ENCODE measurements at places on chromosomes 13 and 19. TPM values are rescaled to one million over a fixed set of nuclear protein-coding genes. Genes with fewer than 3 reads are reported as not detected.
A peak's percentile ranks its signal among the peaks of the same experiment; 100 is the strongest.

- no peak for DNase-seq
Measured at GRCh38 chr13:80022146-80022545, 318.8 kb downstream of the SPRY2 start.

GRCh38 chr13:96025283-96025682 is 27.9 kb downstream of the UGGT2 start:
- no peak for DNase-seq

DNA sequence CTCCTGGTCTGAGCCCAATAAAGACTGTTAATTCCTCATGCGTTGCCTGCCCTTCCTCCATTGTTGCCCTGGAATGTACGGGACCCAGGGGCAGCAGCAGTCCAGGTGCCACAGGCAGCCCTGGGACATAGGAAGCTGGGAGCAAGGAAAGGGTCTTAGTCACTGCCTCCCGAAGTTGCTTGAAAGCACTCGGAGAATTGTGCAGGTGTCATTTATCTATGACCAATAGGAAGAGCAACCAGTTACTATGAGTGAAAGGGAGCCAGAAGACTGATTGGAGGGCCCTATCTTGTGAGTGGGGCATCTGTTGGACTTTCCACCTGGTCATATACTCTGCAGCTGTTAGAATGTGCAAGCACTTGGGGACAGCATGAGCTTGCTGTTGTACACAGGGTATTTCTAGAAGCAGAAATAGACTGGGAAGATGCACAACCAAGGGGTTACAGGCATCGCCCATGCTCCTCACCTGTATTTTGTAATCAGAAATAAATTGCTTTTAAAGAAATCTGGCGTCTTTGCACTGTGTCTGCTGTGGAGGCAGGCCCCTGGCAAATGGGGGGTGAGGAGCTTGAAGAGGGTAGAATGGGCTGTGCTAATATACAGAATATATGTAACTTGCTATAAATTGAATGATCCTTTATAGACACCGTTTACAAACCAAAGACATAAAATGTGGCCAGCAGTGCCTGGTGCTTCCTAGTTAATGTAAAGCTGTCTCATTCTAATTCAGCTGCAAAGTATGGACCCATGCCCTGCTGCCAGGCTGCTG is 4.2 kb upstream of the RPS11 start:
- no peak for DNase-seq

- no peak for DNase-seq
Measured at GRCh38 chr13:41701676-41702075, 244.3 kb downstream of the RGCC start.

DNA sequence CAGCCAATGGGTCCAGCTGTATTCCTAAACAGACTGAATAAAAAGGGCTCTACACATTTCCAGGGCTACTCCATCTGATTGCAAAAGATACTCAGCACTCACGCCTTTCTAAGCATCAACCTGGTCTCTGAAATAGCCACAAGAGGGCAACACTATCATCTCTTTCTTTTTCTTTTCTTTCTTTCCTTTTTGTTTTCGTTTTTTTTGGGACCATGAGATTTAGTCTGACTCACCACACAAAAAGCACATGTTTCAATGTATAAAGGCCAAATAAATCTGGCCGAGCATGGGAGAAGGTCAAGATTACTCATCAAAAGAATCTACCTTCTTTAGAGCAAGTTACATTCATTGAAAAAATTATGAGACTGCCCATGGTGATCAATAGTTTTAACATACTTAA is 805.6 kb upstream of the ARGLU1 start:
- DNase-seq: peak; percentile 22

DNA sequence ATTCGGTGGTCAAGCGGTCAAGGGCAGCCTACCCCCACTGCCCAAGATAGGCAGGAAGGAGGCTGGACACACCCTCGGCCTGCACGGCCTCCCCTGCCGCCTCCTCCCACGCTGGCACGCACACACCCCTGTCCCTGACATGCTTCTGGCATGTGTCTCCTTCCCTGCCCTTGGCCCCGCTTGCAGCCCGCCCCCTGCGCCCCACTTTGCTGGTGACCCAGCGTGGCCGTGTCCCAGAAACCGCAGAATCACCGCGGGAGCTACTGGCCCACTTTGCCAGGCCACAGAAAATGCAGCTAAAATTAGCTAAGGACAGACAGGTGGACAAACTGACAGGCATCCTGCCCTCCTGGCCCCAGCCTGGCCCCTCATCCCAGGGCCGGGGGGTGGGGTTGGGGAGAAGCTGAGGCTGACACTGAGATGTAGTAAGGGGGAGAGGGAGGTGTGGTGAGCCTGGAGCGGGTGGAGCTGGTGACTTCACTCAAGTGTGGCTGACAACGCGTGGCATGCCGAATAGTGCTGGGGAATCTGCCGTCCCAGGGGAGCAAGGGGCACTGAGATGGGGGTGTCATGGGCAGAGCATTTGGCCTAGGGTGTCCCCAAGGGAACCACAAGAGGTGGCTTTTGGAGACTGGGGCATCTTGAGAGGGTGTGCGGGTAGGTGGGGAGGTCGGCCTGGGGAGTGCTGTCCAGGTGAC is 2.4 kb downstream of the SHANK1 start:
- DNase-seq: no peak

GRCh38 chr19:2288338-2288817 is 6.4 kb upstream of the PEAK3 start:
- no peak for DNase-seq

DNA sequence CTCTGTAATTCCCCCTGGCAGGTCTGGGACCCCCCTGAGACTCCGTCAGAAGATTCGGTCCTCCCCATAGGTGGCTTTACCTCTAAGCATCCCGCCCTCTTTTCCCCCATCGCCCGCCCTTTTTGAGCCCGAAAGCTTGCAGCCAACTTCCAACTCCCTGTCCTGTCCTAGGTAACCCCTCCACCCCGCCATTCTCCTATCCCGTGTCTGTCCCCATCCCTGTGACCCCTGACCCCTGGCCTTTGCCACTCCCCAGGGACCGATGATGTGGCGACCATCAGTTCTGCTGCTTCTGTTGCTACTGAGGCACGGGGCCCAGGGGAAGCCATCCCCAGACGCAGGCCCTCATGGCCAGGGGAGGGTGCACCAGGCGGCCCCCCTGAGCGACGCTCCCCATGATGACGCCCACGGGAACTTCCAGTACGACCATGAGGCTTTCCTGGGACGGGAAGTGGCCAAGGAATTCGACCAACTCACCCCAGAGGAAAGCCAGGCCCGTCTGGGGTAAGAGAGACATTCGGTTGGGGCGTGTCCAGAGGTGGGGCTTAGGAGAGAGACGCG is 488 bp downstream of the RCN3 start:
- no peak for DNase-seq

GRCh38 chr19:34222386-34222785 is 32.0 kb upstream of the GARRE1 start:
- no peak for DNase-seq

DNA sequence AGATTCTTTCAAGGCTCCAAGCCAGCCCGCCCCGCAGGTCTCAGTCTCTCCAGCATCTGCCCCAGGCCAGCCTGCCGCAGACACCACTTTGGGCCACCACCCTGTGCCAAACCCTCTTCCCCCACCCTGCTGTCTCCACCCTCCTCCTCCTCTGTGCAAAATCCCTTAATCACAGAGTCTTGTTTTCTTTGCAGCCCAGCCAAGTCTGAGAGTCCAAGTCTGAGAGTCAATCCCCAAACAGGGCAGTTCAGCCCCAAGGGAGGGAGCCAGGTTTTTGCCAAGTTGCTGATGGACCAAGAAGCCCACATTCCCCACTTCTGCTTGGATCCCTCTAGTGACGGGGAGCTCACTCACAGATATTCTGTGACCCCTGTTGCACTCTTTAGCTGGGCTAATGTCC is 3.1 kb downstream of the ADAMTS10 start:
- no peak for DNase-seq

GRCh38 chr13:77784515-77784914 is 87.0 kb downstream of the SLAIN1 start:
- DNase-seq: no peak

GRCh38 chr19:29277102-29277501 is 64.2 kb upstream of the UQCRFS1 start:
- DNase-seq: no peak

- no peak for DNase-seq
Measured at GRCh38 chr13:104750377-104750776, 1684.2 kb upstream of the SLC10A2 start.

DNA sequence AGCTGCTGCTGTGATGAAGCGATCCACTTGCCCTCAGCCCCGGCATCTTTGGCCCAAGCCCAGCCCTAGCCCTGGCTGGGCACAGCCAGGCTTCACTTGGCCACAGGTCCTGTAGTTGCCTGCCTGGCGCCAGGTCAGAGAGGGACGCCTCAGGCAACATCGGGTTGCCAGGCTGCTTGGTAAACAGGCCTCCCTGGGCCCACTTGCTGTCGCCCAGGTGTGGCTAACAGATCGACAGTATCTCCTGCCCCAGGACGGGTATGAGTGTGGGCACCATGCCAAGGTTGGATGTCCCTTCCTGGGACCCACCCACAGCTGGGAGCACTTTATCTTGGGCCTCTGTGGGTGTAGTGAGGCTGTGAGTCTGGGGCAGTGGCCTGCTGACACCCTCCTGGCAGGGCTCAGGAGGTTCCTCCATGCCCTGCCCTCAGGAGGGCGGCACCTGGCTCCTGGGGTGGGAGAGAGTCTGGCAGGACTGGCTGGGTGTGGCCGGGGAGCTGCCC is 27.8 kb downstream of the CARM1 start:
- DNase-seq: no peak

DNA sequence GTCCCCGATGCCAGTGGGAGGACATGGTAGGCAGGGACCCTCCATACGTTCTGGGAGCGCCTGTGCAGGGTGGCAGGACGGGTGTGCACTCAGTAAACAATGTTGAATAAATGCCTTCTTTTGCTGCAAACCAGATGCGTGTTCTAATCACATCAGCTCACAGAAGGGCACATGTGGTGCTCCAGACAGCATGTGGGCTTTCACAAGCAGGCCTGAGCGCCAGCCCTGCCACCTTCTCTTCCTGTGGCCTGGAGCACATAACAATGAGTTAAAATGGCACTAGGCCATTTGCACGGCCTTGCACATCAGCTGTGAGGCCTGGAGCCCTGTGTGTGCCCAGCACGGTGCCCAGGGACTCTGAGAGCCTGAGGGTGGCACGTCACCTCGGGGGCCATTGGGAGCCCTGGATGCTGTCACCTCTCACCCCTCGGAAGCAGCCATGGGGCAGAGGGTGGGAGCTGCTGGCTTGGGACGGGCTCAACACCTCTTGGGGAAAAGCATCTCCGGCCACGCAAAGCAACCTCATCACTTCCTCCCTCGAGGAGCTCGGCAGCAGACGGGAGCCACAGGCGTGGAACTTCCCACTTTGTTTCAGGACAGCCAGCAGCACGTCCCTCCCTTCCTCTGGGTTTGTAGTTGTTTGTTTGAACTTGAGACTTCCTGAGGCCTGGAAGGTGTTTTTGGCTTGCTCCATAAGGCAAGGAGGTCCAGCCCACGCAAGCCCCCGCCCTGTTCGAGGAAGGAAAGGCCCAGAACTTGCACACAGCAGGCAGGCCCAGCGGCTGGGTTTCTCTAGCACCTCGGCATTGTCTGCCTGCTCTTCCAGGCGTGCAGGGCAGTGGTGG is 9.8 kb downstream of the MCF2L start:
- DNase-seq: no peak

DNA sequence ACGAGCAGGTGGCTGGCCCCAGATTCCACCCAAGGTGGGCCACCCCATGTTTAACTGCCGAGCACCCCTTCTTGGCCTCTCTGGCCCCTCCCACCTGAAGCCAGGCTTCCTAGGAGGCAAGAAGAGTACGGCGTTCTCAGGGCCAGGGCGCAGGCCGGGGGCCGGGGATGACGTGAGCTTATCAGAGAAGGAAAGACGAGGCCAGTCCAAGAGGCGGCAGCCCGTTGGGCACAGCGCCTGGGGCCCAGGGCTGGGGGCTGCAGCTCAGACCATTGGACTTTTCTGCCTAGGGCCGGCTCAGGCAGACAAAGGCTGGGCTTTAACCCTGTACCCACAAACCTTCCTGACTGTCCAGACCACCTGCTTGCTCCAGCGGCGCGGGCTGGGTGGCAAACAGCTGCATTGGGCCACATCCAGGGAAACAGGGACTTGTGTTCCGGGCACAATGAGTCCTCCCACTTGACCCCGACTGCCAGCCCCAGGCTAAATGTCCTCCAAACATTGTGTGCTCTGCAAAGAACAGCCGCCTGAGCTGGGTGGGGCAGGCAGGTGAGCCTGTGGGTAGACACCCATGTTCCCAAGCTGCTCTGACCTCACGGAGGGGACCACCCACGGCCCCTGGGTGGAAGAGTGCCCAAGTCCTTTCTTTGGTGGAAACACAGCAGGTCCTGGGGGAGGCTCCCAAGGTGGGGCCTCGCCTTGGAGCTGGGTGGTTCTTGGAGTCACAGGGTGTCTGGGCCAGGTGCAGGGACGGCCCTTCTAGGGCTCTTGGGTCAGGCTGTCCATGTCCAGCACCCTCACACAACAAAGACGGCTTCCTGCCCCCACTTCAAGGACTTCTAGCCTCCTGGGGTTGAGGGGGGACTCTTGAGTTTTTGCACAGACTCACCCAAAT is 21.9 kb downstream of the COMP start:
- no peak for DNase-seq

GRCh38 chr13:43537124-43537523 is 249.6 kb downstream of the ENOX1 start:
- no peak for DNase-seq

- DNase-seq: no peak
Measured at GRCh38 chr13:22012686-22013085, 341.8 kb downstream of the FGF9 start.

GRCh38 chr19:11539495-11540365 is 1.1 kb downstream of the CNN1 start:
- DNase-seq: no peak

DNA sequence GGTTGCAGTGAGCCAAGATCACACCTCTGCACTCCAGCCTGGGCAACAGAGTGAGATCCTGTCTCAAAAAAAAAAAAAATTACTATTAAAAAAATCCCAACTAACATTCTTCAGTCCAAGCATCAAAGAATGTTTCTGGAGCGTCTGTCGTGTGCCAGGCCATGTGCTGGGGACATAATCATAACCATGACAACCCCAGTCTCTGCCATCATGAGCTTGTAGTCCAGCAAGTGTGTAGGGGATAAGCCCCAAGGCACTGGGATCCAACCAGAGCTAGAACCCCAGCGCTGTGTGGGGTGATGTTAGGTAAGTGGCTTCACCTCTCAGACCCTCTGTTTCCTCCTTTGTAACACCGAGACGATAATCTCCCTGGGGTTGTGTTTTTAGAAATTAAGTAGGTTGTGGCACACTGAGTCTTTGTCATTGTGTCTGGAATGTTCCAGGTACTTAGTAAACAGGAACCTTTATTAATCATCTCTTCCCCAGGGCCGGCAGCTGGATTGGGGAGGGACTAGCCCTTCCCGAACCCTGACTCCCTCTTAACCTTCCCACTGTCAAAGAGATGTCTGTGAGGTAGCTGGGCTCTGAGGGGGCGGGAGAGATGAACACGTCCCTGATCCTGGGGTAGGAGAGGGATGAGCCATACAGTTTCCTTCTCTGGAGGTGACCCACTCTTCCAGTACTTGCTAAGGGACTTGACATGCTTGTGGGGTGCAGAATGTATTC is 5.2 kb downstream of the ITPKC start:
- DNase-seq: no peak

The ACP5 gene
- polyA plus RNA-seq: 13.4 TPM

The ZNF709 gene
- 7.5 TPM for polyA plus RNA-seq

The CEACAM20 gene
- polyA plus RNA-seq: not detected

The ZNF738 gene
- 37.4 TPM for polyA plus RNA-seq

The ZNF497 gene
- polyA plus RNA-seq: 5.5 TPM

The ZNF136 gene
- polyA plus RNA-seq: 17.1 TPM

The ZNF443 gene
- 10.2 TPM for polyA plus RNA-seq

The USHBP1 gene
- polyA plus RNA-seq: 7.8 TPM

The CPAMD8 gene
- polyA plus RNA-seq: 43.6 TPM

The PINLYP gene
- polyA plus RNA-seq: 24.2 TPM

Measured in renal pelvis (tissue), 12 donors.